ENCODE measurements at places on chromosomes 6 and 20.

DNA sequence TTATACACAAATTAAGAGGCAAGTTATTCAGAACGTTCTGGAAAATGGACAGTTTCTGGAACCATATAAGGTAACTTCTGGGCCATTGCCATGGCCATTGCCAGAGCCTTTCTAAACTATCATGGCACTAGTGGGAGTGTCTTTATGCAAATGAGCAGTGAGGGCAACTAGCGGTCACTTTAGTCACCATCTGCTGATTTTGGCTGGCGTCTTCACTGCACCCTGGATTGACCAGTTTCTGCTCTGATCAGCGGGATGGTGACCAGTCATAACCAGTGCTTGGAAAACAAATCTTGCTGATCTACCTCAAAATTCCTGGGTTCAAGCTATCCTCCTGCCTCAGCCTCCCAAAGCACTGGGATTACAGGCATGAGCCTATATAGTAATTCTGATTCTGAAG lies 7.3 kb upstream of the SNTA1 start:
- DNase-seq, result no peak

DNA sequence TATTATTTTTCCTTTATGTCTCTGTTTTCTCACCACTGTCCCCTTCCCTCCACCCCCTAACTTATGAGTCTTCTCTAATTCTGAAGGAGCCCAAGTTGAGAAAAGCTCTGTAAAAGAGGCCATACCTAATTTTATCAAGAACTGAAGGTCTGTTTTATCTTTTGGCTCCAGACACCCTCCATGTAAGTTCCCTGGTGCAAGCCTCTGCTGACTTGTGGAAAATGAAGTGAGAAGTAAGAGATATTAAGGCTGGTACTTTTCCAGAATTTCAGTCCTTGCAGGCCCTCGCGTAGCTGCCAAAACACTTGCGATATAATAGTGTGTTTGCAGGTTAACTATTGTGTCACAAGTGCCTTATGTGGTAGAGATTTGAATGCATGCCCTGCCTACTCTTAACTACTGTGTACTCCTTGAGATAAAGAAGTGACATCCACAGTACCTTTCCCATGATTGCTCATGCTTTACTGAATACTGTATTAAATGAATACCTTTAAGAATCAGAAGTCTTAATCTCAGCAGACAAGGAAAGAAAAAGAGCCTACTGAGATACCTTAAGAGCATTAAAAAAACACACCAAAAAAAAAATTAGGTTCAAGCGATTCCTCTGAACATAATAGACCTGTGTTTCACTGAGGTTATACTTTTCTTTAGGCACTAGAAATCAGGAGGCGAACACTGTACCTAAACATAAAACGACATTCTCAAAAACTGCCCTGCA lies 143.6 kb upstream of the ZNF184 start:
- no peak for DNase-seq

- no peak for DNase-seq
These were observed 90.6 kb upstream of the TOP1 start for GRCh38 chr20:40938020-40938419.

DNA sequence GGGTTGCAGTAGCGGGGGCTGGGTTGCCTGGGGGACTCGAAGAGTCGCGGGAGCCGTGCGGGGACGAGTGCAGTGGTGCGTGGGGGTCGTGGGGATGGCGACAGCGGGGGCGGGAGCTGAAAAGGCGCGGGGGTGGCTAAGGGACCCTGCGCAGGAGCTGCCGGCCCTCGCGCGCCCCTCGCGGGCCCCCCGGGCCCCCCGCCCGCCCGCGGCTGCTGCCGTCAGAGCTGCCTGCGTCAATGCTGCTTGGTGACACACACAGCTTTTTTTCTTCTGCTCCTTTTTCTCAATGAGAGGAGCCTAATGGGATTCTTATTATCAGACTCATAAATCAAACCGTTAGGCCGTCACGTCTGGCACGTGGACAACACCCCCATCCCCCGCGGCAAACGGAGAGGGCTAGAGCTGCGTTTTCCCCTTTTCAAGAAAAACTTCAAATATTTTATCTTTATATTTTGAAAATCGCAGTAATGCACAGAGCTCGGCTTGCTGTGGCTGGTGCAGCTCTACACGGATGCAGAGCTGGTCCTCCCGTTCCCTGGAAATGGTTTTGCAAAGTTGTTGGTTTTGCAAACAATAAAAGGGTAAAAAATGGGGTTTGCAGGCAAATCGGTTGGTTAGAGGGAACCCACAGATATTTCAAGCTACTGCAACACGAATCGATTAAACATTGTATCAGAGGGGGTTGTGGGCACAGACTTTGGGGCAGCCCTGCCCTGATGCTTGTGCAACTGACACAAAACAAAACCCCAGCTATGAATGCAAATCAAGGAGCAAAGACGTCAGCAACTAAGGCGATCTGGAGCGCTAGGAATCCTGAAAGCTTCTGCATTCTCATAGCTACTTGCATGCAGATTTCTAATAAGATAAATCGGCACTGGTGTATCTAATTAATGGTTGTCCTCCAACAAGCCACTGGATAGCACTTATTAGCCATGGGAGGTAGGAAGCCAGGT lies 161.4 kb downstream of the TBXT start:
- peak; percentile 74 for DNase-seq

- DNase-seq, result no peak
These were observed 534 bp upstream of the AKIRIN2 start for GRCh38 chr6:87702589-87702945.

DNA sequence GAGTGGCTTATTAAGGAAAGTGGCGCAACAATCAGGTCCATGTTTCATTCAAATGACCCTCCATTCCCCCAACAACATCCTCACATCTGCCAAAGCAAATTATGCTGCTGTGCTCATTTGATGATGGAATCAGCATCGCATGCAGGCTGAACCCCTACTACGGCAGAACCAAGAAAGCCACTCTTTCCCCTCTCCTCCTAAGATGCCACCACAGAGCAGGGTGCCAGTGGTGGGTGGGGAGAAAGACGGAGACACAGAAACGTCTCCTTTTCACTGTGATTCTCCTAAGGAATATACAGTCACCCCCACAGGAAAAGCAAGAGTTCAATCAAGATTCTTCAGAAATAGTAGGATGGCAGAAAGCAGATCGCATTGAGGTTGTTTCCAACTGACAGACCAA lies 17.1 kb downstream of the HEBP2 start:
- DNase-seq, result no peak

DNA sequence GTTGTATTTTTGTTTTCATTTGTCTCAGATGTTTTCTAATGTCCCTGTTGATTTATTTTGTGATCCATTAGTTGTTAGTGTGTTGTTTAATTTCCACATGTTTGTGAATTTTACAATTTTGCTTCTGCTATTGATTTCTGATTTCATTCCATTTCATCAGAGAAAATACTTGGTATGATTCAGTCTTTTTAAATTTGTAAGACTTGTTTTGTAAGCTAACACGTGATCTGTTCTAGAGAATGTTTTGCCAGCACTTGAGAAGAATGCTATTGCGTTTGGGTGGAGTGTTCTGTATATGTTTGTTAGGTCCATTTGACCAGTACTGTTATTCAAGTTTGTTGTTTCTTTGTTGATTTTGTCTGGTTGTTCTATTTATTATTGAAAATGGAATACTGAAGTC lies 53.9 kb downstream of the KIZ start:
- DNase-seq, result no peak

- peak; percentile 82 for DNase-seq
These were observed at the start of gene COMMD7 for GRCh38 chr20:32743237-32744112. TSS of gene COMMD7 (minus strand) at chr20:32743467. CDS start at chr20:32743391, 76 bp downstream.

DNA sequence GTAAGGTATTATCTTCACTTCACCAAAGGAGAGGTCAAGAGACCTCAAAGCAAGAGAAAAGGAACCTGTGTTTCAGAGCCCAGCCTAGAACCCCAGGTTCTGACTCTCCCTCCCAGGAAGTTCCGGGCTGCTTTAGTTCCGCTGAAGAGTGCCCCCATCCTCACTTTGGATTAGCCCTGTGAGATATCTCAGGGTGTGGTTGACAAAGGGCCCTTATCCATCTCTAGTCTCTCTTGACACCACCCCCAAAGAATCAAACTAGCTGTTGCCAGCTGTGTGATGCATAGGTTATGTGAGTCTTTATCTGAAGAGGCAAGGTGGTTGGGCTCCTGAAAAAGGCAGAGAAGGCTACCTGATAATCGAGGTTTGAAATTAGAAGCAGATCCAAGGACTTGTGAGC lies 20.6 kb downstream of the BRPF3 start:
- DNase-seq, result no peak

GRCh38 chr20:43824309-43825050 lies 90.2 kb upstream of the TOX2 start:
- DNase-seq, result no peak

- no peak for DNase-seq
These were observed 92.9 kb downstream of the RPS12 start for GRCh38 chr6:132907231-132907630.

- no peak for DNase-seq
These were observed 1405.1 kb upstream of the EYS start for GRCh38 chr6:67112120-67112519.

GRCh38 chr20:12016291-12016690 lies 98.6 kb downstream of the BTBD3 start:
- no peak for DNase-seq

- DNase-seq, result no peak
These were observed 27.6 kb downstream of the SLC22A23 start for GRCh38 chr6:3429211-3429610.

GRCh38 chr6:55955684-55956083 lies 80.3 kb upstream of the BMP5 start:
- DNase-seq, result no peak

- peak; percentile 54 for DNase-seq
These were observed 172.9 kb upstream of the CDYL start for GRCh38 chr6:4603291-4603690.

DNA sequence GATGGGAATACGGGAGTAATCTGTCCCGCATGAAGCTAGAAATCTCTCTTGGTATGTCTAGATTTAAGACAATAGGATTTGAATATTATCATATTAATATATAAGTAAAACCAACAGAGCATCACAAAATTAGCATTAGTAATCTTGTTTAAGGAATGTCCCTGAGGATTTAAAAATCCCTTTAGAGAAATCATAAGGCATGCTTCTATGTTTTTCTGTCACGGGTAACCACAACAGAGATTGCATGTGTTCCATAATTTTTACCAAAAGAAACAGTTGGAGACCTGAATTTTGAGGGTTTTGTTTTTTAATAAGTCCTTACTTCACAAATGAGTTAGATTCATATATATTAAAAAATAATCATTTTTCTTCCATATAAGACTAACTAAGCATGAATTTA lies 146.8 kb downstream of the GJA1 start:
- DNase-seq, result no peak

- peak; percentile 57 for DNase-seq
These were observed 222.1 kb downstream of the LAMA2 start for GRCh38 chr6:129105035-129105434.

- DNase-seq, result peak; percentile 62
These were observed 56.5 kb upstream of the TENT5A start for GRCh38 chr6:81808851-81809570.

- DNase-seq, result no peak
These were observed 689.9 kb downstream of the QKI start for GRCh38 chr6:164104432-164104831.

DNA sequence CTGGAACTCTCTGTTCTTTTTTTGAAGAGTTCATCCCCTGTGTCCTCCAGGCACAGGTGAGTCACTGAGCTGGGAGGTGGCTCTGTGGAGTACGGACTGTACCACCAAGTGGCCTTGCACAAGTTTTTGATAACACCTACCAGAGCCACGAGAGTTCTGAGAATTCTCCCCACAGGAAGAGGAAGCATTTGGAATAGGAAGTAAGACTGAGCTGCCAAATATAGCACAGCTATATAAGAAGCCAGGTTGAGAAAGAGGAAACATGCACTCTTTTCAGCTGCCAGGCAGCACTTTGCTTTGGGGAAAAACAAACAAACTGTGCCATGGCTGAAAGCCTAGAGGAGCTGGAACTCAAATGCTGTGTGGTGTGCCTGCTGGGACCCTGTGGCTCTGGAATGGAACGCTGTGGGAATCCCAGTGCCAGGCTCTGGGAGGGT lies 70.8 kb upstream of the RIPOR2 start:
- peak; percentile 56 for DNase-seq

GRCh38 chr6:4243237-4243636 lies 107.9 kb upstream of the ECI2 start:
- DNase-seq, result no peak

GRCh38 chr6:143556529-143556928 lies 45.0 kb upstream of the FUCA2 start:
- no peak for DNase-seq

DNA sequence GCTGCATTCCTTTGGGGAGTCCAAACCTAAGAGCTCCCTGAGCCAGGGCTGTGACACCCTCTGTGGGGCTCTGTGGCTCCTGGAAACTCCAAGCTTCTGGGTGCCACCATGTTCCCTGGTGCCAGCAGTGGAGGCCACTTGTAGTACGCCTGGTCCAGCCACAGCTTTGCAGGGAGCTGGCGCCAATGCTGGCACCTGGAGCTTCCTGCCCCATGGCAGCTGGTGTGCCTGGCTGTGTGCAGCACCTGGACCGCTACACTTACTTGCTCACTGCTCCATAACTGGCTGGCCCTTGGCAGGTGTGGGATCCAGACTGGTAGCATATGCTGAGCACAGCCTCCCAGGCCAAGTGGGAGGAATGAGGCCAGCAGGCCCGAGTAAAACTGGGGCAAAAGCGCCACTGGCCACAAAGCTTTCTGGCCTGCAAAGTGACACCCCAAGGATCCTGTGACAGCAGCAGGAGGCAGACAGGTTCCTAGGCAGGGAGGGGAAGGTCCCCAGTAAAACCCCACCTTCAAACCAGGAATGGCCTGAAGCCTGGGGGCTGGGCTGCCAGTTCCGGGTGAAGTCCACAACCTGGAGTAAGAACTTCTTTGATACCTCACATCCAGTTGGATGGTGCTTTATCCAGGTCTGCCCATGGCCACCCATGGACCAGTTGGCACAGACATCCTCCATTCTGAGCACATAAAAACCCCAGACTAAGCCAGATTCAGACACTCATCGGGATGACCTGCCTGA lies 461.0 kb downstream of the TBC1D32 start:
- DNase-seq, result no peak

- no peak for DNase-seq
These were observed 117.1 kb upstream of the PREP start for GRCh38 chr6:105519954-105520353.

DNA sequence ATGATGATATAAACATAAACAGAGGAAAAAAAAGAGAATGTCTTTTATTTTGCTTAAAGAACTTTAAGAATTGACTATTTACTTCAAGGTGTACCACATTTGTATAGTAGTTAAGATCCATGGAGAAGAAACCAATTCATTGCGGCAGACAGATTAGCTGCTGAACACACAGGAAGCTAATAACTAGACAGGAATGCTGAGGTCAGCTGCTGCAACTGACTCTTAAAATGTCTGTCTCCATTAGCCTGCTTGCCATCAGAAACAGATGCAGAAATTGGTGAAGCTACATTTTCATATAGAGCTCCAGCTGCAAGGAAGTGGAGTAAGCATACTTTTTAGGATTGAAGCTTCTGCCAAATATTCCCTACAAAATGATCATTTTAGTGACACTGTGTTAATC lies 939.5 kb downstream of the EPHA7 start:
- DNase-seq, result no peak

DNA sequence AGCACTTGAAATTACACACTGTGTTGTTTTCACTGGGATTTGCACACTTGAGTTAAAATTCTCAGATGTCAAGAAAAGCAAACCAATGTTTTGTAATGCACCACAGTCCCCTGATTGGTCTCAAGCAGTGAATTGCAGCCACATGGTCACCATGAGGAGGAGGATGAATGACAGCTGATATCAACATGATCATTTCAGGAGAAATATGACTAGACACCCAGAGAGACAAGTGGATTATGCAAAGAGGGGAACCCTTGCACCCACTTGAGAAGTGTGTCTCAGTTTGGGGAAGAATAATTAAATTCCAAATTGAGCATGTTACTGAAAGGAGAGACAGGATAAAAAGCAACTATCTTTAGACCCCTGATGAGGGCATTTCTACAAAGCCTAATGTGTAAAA lies 69.3 kb downstream of the UST start:
- DNase-seq, result no peak

- no peak for DNase-seq
These were observed 294.3 kb upstream of the SOX4 start for GRCh38 chr6:21299216-21299615.
